Stimulated activated CD8-positive, alpha-beta memory T cell treated with anti-CD3 and anti-CD28 coated beads, Interleukin-2, amount 100 ng/mL, for 1 hour (primary cell): ENCODE measurements at places on chromosomes 6 and 20.

GRCh38 chr6:169240125-169240524, 13.5 kb downstream of the THBS2 start:
- DNase-seq = no peak

- DNase-seq = no peak
Measured at GRCh38 chr6:137975188-137975940, 108.3 kb downstream of the TNFAIP3 start.

DNA sequence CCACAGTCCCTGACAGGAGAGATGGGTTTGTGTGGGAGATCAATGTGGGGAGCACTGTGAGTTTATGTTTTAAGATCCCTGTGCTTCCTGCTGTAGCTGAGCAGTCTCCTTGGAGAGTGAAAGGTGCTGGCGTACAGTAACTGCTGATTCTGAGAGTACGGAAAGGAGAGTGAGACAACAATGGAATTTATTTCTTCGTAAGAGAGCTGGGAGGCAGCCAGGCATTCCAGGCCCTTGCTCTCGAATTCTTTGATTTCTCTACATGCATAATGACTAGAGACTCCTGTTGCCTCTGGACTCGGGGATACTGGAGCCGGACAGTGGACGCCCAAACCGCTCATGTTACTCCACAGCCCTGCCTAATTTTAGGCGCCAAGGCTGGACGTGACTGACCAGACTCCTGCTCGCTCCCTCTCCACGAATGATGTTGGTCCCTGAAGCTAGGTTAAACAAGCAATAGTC, 131.0 kb upstream of the PHACTR1 start:
- DNase-seq = no peak

DNA sequence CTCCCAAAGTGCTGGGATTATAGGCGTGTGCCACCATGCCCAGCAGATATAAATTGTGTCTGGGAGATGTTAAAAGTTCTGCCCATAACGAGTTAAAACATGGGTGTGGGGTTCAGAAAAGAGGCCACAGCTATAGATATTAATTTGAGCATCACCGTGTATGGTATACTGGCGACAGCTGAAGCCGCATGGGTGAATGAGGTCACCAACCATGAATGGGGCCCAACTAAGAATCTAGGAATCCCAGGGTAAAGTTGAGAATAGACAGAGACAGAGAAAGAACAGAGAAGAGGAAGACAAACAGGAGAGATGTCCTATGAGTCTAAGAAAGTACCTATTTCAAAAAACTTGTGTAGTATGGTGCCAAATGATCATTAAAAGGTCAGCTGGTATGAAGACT, 50.9 kb downstream of the ILRUN start:
- DNase-seq = no peak

- no peak for DNase-seq
Measured at GRCh38 chr6:22583230-22583629, 13.9 kb downstream of the HDGFL1 start.

- DNase-seq = no peak
Measured at GRCh38 chr20:43513372-43513930, 6.0 kb downstream of the L3MBTL1 start.

DNA sequence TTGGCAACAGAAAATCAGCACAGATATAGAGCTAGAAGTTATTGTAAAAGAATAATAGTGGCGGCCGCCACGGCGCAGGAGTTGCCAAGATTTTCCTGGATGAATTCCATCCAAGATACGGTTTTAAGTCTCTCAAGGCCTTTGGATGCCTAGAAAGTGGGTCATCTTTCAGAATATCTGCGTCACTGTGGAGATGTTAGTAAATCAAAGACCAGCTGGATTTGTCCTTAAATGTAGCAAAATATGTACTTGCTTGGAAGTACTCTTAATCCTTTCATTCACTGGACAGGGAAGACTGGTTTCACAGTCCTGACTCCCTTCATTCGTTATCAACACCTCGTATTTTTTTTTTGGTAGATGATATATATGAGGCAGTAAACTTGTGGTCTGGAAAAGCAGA, 83.0 kb downstream of the SLC22A3 start:
- no peak for DNase-seq

DNA sequence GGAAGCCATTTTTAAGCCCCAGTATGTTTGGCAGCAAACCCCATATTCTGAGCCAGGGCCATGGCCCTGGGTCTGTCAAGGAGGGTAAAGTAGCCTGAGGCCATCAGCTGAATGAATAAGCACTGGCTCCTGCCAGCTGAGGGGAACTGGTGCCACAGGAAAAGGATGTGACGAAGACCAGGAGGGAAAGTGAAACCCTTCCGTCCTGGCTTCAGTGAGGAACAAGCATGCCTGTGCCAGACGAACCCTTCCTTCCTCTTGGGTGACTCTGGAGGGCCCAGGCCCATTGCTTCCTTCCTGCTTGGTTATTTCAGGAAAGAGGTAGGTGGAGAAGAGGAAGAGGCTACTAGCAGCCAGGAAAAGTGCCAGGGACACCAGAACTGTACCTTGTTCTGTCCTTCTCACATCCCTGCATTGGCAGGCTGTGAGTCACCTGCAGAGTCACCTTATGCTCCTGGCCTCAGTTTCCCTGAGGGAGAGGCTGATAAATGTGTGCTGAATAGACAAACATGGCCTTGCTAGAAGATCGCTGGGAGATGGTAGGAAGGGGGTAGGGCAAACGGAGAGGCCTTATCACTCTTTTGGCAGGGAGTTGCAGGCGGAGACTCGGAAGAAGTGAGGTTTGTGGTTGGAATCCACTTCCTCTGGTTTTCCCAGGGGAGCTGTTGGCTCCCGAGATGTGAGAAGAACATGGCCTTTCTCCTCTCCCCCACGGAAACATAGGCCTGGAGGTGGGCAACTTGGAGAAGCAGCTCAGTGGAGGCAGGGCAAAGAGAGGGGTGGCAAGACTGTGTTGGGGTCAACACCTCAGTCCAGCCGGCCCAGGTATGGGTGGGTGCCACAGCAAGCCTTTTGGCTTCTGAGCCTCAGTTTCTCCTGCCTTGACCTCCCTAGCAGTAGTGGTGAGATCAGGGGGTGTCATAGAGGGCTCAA, 37.4 kb downstream of the COX4I2 start:
- DNase-seq = peak; percentile 34

DNA sequence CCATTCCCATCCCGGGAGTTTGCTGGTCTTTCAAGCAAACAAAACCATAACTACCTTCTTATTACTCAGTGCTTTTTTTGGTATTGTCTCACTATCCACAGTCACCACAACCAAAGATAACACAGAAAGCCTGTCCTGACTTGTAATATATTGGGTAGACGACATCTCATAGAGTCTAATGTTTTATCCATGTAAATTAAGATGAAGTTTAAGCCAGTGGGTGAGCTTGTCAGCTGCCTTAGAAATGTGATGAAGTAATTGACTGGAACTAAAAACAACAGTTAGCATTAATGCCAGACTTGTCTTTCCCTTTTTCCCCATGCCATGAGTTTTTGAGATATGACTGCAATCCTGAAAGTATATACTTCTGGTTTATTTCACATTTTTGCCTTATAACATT, 282.7 kb upstream of the PRDM1 start:
- DNase-seq = no peak

DNA sequence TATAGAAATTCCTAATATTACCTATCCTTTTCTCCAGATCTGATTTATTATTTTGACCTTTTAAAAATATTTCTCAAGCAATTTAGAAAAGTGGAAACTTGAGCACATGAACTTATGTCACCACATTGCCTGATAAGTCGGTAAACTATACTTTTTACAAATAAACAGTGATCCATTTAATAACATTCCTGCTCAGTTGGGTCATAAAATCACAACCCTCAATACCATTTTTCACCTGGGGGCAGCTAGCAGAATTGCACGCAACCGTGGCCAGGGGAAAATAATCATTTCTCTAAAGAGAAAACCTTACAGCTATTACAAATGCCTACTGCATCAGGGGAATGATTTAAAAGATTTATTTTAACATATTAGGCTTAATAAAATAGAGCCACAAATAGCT, 614.5 kb downstream of the PHF3 start:
- no peak for DNase-seq

- DNase-seq = no peak
Measured at GRCh38 chr6:134949927-134950326, at the start of gene ALDH8A1. Gene ALDH8A1, minus strand, starts transcription at chr6:134950101. Its CDS starts 48 bp downstream, at chr6:134950053.

- no peak for DNase-seq
Measured at GRCh38 chr6:119446115-119446554, 96.6 kb upstream of the MAN1A1 start.

GRCh38 chr20:57493091-57493615, 31.8 kb downstream of the CTCFL start:
- no peak for DNase-seq

- DNase-seq = no peak
Measured at GRCh38 chr20:11719153-11719552, 198.5 kb upstream of the BTBD3 start.

DNA sequence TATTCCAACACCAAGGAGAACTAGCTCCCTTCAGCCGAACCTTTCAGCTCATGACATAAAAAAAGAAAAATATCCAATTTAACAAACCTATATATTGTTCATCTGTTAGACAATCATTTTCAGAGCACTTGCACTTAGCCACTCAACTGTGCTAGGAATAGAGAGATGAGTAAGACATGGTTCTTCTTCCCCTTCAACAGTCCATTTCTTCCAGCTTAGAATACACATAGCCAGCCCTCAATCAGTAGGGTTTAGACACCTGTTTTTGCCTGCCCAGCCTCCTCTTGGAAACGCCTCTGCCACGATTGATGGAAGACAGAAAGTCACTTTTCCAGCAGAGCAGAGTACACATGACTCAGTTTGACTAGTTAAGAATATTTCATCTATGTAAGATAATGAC, 21.8 kb downstream of the ADNP start:
- DNase-seq = no peak

DNA sequence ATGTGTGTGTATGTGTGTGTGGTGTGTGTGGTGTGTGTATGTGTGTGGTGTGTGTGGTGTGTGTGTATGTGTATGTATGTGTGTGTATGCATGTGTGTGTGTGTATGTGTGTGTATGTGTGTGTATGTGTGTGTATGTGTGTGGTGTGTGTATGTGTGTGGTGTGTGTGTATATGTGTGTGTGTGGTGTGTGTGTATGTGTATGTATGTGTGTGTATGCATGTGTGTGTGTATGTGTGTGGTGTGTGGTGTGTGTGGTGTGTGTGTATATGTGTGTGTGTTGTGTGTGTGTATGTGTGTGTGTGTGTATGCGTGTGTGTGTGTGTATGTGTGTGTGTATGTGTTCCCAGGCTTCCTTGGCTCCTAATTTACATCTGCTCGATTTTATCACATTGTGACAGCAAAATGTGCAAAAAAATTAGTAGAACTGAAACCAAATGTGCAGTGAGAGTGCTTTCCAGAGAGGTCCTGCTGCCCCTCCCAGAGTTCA, 234.5 kb downstream of the BMP7 start:
- no peak for DNase-seq

DNA sequence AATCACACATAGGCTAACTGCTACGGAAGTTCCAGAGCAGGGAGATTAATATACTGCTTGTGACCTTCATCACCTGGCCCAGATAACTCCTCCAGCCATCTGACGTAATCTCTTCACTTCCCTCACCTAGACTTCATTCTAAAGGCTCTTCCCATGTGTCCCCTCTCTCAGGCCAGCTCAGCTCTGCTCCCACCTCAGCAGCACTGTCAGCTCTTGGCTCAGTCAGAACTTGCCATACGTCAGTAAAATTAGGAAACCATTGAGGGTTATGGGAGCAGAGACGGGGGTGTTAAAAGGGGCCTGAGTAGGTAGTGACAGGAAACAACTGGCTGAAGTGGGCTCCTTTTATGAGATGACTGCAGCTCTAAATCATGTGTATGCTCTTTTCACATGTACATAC, 101.5 kb downstream of the KIF6 start:
- no peak for DNase-seq

DNA sequence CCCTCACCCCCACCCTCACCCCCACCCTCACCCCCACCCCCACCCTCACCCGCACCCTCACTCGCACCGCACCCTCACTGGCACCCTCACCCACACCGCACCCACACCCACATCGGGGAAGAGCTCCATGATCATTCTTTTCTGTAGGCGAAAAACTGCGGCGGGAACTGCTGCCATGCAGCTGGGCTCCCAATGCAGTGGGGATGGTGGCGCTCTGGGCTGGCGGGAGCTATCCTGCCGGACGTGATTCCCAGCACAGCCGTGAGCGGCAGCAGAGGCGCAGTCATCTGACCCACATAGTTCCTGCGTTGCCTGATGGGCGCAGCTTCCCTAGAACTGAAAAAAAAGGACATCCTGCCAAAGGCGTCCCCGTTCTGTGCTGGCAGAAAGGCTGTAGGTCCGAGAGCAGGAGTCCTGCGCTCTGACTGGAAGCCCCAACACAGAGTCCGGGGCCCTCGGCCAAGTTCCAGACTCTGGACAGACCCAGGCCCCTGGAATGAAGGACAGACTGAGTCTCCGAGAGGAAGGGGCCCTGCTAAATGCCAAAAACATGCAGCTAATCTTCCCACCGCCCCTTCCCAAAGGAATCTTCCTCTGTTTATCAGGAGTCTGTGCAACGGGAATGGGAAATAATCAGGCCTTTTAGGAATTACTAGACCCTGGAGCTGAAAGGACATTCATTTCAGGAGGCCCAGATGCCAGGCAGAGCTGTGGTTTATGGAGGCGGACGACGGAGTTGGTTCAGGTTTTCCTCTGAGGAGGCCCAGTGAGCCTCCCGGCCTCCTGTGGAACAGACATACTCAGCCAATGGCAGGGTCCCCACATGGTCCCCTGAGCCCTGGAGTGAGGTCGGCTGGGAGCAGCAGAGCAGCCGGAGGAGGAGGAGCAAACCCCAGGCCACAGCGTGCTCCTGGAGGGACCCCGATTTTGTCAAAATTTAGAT, 14.1 kb upstream of the TCFL5 start:
- DNase-seq = no peak

GRCh38 chr20:62054451-62054953, 11.2 kb downstream of the TAF4 start:
- DNase-seq = no peak
